PC-9 (cell line): ENCODE measurements at places on chromosomes 12 and 14. TPM values are rescaled to one million over a fixed set of nuclear protein-coding genes. Genes with fewer than 3 reads are reported as not detected.

Gene LBHD2
- 0.52 and 0.78 TPM in 2 replicates for total RNA-seq

Gene PMCH
- total RNA-seq: not detected in 2 replicates

GRCh38 chr14:32167907-32168306 is 33.9 kb upstream of the RNU6-7 start:
- DNase-seq: no peak

DNA sequence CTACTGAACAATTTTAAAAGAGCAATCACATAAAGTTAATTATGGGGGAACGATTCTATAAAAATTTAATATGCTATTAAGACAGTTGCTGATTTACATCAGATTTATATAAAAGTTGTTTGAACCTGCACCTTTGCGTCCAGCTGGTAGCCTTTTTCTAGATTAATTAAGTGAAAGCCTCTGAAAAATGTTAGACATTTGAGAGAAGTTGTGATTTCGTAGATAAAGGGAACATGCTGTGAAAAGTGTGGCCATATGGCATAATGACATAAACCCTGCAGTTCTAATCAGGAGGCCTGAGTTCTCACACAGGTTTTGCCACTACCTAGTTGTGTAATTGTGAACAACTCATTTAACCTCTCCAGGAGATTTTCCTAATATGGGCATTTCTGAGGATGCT is 187.2 kb downstream of the TMTC2 start:
- no peak for DNase-seq

GRCh38 chr12:27024291-27024690 is 1.9 kb downstream of the MED21 start:
- DNase-seq: no peak

GRCh38 chr12:79260923-79261322 is 396.3 kb downstream of the SYT1 start:
- DNase-seq: no peak

DNA sequence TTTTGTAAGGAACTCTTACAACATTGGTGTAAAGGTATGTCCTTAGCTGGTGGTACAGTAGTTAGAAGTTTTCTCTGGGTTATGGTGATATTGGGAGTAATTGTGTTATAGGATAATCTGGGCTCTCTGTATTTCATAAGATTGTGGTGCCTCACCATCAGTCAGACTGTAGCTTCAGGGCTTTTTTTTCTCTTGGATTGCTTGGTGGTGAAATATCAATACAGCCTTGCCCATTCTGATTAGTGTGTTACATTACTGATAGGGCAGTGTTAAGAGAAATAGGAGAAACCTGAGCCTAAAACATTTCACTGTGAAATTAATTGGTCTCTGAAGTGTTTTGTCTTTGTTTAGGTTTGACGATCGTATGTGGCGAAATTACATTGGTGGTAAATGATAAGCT is 71.0 kb downstream of the RCOR1 start:
- no peak for DNase-seq
